ENCODE measurements at places on chromosomes 1 and 21.

- H3K27me3 ChIP-seq = no peaks in the 10 kb centered on the region
- peaks cover 21% of the 10 kb centered on the region for H3K36me3 ChIP-seq
- 0 out of 2 replicates have a peak overlapping the region, but pooled peaks have one; percentile 8 for H3K4me3 ChIP-seq
- peaks cover 91% of the 10 kb centered on the region for H3K4me1 ChIP-seq
- no peak for DNase-seq
Measured at GRCh38 chr1:85570446-85571180, 9.9 kb upstream of the CCN1 start.

DNA sequence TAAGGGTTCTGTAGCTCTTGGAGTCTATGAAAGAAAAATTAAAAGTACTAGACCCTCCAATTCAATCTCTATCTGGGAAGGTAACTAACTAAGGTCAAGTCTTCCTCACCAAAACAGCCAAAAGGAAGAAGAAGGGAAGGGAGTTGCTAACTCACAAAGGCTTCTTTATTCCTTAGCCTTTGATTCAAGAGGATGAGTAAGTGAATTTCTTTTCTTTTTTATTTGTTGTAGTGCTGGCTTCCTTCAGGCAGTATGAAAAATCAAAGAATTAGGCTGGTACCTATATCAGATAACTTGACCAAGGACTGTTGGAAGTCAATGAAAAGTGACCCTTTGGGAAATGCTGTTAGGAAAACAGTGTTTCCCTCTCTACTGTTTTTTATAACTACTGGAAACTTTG is 144.4 kb upstream of the NRIP1 start:
- H3K27me3 ChIP-seq = no peaks in the 10 kb centered on the region
- H3K27ac ChIP-seq = no peak overlapping the region
- no peaks in the 10 kb centered on the region for H3K36me3 ChIP-seq
- no peak overlapping the region for H3K4me3 ChIP-seq
- peaks cover 11% of the 10 kb centered on the region for H3K4me1 ChIP-seq
- no peak for DNase-seq

DNA sequence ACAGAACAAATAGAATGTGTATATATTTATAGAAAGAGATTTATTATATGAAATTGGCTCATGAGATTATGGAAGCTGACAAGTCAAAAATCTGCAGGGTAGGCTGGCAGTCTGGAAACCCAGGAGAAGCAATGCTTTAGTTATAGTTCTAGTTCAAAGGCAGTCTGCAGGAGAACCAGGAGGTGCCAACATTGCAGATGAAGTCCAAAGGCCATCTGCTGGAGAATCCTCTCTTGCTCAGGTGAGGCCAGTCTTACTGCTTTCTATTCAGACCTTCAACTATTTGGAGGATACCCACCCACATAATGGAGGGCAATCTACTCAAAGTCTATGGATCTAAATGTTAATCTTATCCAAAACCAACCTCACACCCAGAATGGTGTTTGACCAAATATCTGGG is 75.9 kb upstream of the MRPS6 start:
- H3K36me3 ChIP-seq = no peaks in the 10 kb centered on the region
- H3K4me3 ChIP-seq = no peak overlapping the region
- DNase-seq = no peak
- H3K27me3 ChIP-seq = no peaks in the 10 kb centered on the region
- no peak overlapping the region for H3K27ac ChIP-seq

DNA sequence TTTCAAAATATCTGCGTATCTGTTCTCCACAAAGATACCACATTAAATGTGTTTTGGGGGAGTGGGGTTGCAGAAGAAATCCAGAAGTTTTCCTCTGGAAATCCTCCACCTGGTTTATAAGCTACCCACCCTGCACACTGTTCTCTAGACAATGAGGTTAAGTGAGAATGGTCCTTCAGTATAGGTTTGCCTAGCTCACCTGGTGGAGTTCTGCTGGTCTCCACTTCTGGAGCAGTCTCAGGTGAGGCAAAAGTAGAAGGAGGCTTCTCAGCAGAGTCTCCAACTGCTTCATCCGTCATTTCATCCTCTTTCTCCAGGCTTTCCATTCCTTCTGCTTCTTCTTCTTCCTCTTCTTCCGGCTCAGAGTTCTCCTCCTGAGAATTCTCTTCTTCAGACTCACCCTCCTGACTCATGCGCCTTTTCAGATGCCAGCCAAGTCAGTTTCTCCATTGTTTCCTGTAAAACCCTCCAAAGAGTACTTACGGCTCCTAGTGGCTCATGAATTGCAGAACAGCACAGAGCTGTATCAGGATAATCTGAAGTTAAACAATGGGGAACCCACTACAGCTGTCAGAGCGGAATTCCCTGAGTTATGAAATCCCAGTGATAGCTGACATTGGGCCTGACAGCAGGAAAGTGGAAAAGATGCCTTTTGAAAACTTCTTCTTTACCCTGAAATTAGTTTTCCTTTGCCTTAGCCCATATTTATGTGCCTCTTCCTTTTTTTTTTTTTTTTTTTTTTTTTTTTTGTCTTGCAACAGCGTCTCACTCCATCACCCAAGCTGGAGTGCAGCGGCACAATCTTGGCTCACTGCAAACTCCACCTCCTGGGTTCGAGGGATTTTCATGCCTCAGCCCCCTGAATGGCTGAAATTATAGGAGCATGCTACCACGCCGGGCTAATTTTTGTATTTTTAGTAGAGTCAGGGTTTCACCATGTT is 38.5 kb downstream of the MSTO1 start:
- H3K4me1 ChIP-seq = peaks cover 35% of the 10 kb centered on the region
- H3K36me3 ChIP-seq = no peaks in the 10 kb centered on the region
- no peaks in the 10 kb centered on the region for H3K27me3 ChIP-seq
- DNase-seq = peak; percentile 92
- peak overlapping the region; percentile 77 for H3K4me3 ChIP-seq

- H3K36me3 ChIP-seq = no peaks in the 10 kb centered on the region
- no peaks in the 10 kb centered on the region for H3K4me1 ChIP-seq
- no peaks in the 10 kb centered on the region for H3K27me3 ChIP-seq
- H3K4me3 ChIP-seq = no peak overlapping the region
- no peak for DNase-seq
- no peak overlapping the region for H3K27ac ChIP-seq
Measured at GRCh38 chr1:38885092-38885491, 3.7 kb upstream of the GJA9 start.
